ENCODE measurements at places on chromosomes 16 and 17.

GRCh38 chr17:34125921-34126320, 129.2 kb upstream of the CCL2 start:
- DNase-seq = no peak

GRCh38 chr17:37338847-37339246, 36.9 kb upstream of the C17orf78 start:
- DNase-seq = no peak

DNA sequence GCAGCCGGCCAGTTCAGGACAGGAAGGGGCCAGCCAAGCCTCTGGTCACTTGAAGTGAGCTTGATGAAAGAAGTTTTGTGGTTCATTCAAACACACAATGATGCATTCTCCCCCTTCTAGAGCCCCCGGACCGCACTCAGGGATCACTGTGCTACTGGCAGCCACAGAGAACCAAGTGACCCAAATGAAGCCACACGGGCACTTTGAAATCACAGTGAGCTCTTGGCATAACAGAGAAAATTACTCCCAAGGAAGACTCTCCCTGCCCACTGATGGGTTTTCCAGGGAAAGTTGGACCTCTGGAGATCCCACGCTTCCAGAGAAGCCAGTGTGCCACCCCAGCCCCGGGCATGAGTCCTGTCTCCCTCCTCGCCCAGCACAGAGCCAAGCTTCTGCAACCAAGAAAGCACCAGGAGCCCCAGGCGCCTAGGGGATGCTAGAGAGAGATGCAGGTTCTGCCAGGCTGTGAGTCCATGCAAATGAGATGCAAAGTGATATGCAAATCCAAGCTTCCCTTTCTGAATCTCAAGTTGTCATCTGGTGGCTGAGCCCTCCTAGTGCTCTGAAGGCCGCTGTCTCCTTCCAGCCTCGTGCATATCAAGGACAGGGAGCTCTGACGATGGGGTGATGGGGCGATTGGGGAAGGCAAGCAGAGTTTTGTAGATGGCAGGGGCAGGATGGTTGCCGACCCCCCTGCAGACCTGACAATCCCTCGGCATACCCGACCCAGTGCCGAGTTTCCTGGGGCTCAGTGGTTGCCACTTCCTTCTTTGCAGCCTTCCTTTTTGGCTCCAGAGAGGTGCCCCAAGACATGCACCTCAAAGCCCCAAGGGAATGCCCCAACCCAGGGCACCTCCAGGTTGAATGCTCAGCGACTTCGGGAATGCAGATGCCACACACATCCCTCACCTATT, 59.7 kb upstream of the TNRC6C start:
- no peak for DNase-seq

DNA sequence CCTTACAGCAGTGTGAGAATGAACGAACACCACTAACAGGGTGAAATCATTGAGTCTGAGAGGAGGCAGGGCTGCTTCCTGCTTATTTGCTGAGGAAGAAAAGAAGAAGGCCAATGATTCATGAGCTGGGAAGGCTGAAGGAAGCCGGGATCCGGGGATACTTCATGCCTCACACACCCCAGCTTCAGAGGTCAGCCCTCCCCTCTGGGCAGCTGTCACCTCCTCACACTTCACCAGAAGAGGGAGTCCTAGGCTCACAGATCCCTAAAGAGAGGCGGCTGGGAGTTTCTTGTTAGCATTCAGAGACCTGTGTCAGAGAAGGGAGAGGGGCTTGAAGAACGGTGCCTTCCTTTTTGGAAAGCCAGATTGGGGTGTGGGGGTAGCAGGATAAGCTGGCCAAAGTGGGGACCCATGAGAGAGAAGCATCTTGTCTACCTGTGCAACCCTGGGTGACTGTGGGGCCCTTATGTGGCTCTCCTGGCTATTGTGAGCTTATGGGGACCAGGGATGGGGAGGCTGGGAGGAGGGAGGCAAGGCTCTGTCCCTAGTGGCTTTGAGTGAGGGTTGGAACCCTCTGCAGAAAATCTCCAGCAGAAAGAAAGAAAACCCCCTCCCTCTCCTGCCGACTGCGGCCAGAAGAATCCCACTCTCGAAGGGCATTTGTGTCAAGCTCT, 94.6 kb downstream of the RGS9 start:
- DNase-seq = no peak

DNA sequence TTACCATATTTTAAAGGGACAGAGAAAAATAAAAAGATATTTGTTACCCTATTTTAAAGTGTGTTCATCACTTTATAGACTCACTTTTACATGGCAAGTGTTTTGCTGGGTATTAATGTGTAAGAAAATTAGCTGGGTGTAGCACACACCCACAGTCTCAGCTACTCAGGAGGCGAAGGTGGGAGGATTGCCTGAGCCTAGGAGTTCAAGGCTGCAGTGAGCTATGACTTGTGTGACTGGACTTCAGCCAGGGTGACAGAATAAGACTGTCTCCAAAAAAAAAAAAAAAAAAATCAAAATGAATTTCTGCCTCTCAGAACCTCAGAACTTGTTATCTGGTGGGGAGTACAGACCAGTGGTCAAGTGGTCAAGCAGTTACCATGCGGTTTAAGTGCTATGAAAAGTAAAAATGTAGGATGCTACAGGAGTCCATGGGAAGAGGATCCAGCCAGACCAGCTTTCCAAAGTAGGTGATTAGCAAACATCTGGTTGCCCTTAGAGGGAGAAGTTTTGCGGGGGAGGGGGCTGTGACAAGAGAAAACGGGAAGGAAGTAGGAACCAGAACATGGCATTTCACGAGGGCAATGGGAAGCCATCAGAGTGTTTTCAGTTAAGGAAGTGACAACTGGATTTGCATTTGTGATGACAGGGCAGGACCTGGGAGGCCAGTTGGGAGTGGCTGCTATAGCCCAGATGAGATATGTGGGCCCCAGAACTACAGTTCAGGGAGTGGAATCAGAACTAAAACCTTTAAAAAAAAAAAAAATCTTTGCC, 13.9 kb downstream of the CNEP1R1 start:
- no peak for DNase-seq

- DNase-seq = no peak
Observed at GRCh38 chr16:1493746-1494094, 560 bp downstream of the TELO2 start.

DNA sequence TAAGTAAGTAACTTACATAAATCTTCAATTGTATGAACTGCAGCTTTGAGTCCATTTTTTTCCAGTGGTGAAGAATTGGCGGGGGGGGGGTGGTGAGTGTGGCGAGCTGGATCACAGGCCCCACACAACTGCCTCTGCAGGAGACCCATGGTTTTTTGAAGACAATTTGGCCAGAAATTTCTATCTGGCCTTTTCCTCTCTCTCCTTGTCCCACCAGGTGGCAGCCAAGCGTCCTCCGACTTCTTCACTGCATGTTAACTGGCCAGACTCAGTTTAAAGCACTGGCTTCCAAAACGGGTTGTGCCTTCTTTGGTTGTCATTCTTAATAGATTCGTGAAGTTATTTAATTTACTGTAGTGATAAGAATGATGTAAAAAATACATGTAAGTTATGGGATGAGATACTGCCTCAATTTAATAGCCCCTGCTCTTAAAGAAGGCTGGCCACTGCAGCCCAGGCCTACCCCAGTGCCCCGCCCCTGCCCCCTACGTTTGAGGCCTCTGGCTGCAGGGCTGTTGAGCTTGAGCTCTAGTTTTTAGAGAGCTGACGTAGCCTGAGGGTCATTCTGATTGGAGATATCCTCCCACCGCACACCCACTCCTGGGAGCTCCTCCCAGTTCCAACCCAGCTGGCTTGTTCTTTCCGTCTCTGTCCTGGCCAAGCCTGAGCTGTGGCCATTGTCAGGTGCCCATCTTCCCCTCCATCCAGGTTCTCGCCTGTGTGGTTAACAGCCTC, 36.4 kb downstream of the AKAP1 start:
- no peak for DNase-seq

DNA sequence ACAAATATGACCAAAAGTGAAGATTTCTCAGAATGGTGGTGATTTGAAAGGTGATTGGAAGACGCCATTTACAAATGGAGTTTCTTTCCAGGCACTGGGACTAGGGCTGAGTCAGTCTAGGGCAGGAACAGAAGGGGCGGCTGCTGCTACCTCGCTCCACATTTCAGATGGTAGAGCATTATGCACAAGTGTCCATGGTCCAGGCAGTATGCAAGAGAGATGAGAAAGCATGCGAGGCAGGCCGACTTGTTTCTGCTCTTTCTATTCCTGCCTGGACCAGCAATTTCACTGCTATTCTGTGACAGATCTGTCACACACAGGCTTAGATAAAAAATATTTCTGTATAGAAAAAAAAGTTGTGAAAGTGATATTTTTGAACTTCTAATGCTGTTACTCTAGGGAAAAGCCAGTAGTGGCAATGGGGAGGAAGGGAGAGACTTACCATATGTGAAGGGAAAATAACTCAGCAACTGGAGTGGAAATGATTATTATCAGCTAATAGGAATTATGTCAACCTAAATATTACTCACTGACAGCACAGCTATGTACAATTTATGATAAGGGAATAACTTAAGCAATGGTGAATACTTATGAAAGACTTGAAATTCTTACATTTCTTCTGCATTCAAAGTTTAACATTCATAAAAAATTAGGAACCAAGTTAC, 134.7 kb upstream of the NETO2 start:
- DNase-seq = no peak

DNA sequence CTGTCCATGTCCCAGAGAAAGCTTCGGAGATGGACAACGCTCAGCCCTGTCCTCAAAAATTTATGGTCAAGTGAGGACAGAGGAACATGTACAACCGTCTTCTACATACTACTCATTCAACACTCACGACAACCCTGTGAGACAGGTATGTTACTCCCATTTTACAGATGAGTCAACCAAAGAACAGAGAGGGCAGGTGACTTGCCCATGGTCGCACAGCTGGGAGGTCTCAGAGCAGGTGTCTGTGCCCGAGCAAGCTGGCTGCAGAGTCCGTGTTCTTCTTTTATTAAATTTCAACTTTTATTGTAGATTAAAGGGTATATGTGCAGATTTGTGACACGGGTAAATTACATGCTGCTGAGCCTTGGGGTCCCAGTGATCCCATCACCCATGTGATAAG, 5.8 kb upstream of the WFDC1 start:
- no peak for DNase-seq

DNA sequence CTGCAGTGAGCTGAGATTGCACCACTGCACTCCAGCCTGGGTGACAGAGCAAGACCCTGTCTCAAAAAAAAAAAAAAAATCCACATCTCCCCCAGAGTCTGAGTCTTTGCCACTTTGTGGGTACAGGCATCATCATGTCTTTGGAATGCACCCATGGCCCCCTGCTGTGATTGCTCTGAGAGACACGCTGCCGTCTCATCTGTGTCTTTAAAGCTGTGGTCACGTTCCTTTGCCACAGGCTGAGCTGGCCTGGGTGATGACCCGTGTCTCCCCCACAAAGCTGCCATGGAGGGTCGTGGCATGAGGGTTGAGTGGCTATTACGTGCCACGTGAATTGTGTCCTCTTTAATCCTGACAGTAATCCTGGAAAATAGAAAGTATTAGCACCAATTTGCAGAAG, 20.2 kb downstream of the CRISPLD2 start:
- no peak for DNase-seq

DNA sequence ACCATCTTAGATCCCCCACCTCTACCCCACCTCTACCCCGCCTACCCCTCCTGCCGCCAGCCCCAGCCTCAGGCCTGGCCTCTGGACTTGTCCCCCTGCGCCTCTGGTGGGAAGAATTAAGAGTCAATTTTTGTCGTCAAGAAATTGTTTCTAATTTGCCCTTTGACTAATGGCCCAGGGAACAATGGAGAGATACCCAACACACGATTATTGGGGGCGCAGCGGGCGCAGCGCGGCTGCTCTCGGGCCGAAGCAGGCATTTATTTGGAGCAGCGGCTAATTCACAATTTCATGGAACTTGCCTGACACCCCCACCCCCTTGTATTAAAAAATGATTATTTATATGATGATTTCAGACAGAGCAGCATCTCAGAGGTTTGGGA, 4.4 kb upstream of the BAHCC1 start:
- no peak for DNase-seq

DNA sequence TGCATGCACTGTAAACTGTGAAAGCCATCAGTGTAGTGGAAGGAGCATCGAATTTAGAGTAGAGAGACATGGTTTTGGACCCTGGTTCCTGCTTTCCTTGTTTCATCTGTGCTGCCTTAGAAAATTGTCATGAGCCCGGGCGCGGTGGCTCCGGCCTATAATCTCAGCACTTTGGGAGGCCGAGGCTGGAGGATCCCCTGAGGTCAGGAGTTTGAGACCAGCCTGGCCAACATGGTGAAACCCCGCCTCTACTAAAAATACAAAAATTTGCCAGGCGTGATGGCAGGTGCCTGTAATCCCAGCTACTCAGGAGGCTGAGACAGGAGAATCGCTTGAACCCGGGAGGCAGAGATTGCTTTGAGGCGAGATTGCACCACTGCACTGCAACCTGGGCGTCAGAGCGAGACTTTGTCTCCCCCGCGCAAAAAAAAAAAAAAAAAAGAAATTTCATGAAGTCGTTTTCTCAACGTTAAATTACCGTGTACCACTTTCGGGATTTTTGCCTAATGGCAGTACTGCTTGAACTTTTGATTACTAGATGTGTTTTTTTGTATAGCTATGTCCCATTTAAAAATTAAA, 912 bp downstream of the COQ7 start:
- DNase-seq = no peak

DNA sequence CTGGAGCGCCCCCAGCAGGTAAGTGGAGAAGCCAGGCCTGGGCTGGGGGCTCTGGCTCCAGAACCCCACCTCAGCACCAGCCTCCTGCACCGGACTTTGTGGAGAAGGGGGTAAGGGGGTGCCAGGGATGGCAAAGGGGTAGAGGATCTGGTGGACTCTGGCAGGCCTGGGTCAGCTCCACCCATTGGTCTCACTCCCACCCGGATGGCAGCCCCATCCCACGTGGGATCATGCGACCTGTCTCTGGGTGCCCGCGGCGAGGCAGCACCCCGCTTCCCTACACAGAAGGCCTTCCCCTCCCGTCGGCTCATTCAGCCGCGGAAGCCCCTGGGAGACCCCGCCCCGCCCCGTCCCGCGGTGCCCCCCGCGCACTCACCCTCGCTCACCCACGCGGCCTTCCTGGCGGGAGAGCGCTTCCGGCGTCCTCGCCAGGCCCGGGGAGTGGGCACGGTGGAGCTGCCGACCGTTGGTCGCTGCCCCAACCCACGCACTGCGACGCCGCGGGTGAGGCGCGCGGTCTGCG, 498 bp upstream of the PLEKHG4 start:
- DNase-seq = no peak

DNA sequence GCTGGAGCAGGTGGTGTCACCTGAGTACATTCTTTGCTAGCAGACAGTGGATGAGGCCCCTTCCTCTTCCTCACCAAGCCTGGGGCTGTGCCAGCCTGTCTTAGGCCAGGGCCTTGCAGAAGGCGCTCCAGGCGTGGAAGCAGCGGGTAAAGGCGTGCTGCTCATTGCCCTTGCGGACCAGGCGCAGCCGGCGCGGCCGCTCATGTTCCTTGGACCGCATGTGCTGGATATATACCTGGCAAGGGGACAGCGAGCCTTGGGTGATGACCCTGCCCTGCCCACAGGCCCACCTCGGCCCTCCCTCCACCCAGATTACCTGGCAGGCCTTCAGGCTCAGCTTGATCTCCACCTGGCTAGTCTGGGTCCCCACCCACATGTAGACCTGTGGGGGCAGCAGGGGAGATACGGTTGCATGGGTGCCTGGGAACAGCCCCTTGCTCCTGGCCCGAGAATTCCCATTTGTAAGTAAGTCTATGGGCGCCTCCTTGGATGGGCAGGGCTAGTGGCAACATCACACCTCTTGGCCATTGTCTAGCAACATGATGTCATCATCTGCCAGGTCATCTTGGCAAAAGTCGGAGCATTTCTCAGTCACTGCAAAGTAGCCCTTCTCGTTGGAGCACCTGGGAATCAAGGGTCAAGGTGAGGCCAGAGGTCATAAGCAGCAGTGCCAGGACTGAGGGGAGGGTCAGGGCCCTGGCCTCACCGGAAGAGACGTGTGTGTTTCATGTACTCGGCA, 13.3 kb downstream of the FLII start:
- DNase-seq = no peak

GRCh38 chr17:46028981-46029565, 30.0 kb downstream of the STH start:
- DNase-seq = no peak

Data from cerebellar nuclear complex (tissue), 1 donor.